T-cell (primary cell): ENCODE measurements at places on chromosomes 7 and 10.

DNA sequence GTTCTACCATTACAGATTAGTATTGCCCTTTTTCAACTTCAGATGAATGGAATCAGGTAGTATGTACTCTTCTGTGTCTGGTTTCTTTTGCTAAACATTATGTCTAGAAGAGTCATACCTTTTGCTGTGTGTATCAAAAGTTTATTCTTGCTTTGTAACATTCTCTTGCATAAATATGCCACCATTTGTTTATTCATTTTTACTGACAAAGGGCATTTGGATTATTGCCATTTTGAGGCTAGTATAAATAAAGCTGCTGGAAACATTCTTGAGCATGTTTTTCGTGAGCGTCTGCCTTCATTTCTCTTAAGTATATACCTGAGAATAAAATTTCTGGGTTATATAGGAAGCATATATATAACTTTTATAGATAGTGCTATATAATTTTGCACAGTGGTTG is 121.7 kb upstream of the CSTF2T start:
- H3K36me3 ChIP-seq = no peaks in the 10 kb centered on the region
- no peaks in the 10 kb centered on the region for H3K27me3 ChIP-seq
- no peak overlapping the region for H3K27ac ChIP-seq
- no peaks in the 10 kb centered on the region for H3K4me1 ChIP-seq
- DNase-seq = no peak

GRCh38 chr7:100093925-100094486 is 5.2 kb downstream of the COPS6 start:
- H3K27ac ChIP-seq = no peak overlapping the region
- no peak overlapping the region for H3K4me3 ChIP-seq
- peaks cover 87% of the 10 kb centered on the region for H3K36me3 ChIP-seq
- DNase-seq = no peak
- no peaks in the 10 kb centered on the region for H3K27me3 ChIP-seq

DNA sequence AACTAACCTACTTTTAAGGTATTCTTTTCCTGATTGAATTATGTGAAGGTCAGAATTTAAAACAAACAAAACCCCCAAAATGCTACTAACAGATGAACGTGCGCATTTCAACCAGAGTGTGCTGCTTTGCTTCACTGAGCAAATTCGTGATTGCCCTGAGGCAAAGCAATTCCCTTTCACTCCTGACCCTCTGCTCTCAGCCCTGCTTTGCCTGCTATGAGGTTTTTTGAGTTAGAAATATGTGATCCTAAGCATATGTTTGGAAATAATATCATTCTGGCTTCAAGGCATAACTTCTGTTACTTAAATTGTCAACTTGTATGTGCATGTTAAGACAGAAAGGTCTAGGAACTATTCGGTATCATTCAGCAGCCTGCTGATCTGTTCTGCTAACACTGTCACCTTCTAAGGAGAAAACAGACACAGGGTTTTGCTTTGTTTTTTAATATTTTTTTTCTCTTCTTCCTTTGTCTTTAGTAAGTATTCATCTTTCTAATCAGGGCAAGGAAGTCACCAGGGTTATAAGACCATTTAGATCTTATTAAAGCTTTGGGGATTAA is 124.2 kb downstream of the GNAT3 start:
- H3K27me3 ChIP-seq = no peaks in the 10 kb centered on the region
- H3K36me3 ChIP-seq = no peaks in the 10 kb centered on the region
- no peak overlapping the region for H3K4me3 ChIP-seq
- DNase-seq = no peak
- no peak overlapping the region for H3K27ac ChIP-seq
- no peaks in the 10 kb centered on the region for H3K4me1 ChIP-seq

GRCh38 chr10:88755753-88756152 is 4.1 kb upstream of the LIPN start:
- H3K36me3 ChIP-seq = no peaks in the 10 kb centered on the region
- no peak overlapping the region for H3K4me3 ChIP-seq
- no peaks in the 10 kb centered on the region for H3K4me1 ChIP-seq
- H3K27me3 ChIP-seq = no peaks in the 10 kb centered on the region
- DNase-seq = no peak
- H3K27ac ChIP-seq = no peak overlapping the region

DNA sequence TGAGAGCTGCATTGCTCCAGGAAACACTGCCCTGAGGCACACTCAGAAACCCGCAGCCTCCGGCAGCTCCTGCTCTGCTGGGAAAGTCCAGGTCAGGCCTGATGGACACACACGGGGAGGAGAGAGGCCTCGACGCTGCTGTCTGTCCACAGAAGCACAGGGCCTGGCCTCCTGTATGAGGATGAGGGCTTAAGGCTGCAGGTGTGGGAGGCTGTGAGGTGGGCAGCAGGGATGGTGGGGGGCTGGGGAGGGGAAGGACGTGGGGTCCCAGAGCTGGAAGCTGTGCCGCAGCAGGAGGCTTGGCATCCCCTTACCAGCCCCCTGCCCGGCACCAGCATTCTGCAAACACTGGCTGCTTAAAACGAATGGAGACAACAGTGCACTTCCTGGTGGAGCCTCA is 186.2 kb downstream of the DNAJB6 start:
- DNase-seq = no peak
- H3K27ac ChIP-seq = no peak overlapping the region
- H3K4me3 ChIP-seq = no peak overlapping the region

DNA sequence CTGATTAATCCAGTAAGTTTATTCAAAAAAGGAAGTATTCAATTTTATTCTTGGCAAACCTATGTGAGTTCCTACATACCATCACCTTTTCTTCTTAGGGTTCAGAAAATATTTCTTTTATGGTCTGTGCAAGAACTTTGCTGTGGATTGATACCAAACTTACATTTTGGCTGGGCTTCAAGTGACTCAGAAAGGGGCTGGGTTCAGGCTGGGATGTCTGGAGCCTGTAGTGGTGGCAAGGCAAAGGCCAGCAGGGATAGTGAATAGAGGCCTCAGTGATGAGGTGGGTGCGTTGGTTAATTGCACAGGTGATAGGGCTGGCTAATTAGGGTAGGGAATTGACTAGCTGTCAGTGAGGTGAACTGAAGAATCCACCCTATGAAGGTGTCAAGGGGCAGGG is 40.2 kb upstream of the ATXN7L1 start:
- H3K4me3 ChIP-seq = no peak overlapping the region
- no peak for DNase-seq
- no peaks in the 10 kb centered on the region for H3K27me3 ChIP-seq
- no peak overlapping the region for H3K27ac ChIP-seq
- no peaks in the 10 kb centered on the region for H3K4me1 ChIP-seq
- peaks cover 5% of the 10 kb centered on the region for H3K36me3 ChIP-seq

GRCh38 chr7:73893342-73894101 is 32.6 kb downstream of the TMEM270 start:
- H3K4me3 ChIP-seq = no peak overlapping the region
- no peaks in the 10 kb centered on the region for H3K36me3 ChIP-seq
- H3K4me1 ChIP-seq = no peaks in the 10 kb centered on the region
